ENCODE measurements at places on chromosomes 1 and 21. TPM values are rescaled to one million over a fixed set of nuclear protein-coding genes. Genes with fewer than 3 reads are reported as not detected.

GRCh38 chr1:37434292-37435225 lies 39.8 kb upstream of the ZC3H12A start:
- peak; percentile 77 for DNase-seq

- no peak for DNase-seq
Measured at GRCh38 chr1:173297798-173298391, 90.8 kb upstream of the TNFSF4 start.

DNA sequence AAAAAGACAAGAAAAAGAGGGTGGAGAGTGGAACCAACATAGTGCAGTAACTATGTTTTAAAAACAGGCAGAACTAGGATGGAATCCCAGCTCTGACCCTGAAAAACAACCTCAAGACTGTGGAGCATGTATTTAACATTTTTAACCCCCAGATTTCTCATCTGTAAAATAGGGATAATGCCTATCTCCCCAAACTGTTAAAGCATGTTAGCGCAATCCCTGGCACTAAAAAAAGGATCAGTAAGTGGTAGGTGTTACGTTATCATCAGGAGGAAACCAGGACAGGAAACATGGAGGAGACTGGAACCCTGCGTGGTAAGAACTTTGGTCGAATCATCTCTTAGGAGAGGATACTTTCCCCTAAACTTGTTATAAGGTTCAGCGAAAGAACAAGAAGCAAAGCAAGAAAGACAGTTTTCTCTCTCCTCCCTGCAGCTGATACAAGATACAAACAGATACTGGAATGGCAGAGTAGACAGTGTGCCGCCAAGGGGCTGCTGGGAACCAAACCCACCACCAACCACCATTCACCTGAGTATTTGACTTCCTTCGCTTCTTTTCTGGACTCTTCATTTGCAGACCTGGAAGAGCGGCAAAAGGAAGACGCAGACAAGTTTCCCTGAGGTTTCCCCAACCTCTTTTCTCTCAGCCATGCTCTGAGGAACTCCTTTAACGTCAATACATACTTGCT lies 991 bp downstream of the PYGO2 start:
- no peak for DNase-seq

DNA sequence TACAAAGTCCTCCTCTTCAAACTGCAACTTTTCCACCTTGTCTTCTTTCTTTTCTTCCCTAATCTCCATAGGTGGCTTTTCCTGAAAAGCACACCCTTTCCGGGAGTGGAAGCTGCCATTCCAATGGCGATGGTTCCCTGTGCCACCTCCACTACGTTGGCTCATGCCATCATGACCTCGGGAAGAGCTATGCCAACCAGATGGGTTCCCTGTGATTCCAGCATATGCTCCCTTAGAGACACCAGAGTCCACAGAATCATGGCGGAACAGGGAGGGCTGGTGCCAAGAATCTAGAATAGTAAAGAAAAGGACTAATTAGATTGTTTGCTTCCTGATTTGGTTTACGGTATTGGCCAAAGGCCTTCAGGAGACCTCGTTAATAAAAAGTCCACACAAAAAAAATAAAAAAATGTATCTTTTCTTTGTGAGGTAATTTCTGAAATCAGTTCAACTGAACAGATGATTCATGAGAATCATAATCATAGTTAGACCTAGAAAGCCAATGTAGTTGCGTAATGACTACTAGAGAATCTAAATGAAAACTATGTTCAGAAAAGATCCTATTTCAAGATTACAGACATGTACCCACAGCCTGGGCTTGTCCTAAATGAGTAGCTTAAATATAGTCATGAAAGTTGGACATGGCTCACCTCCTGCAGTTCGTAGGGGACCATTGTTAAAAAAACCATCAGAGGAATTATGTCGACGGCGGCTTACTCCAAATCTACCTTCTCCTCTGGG lies 30.9 kb upstream of the CCDC17 start:
- DNase-seq, result no peak

GRCh38 chr21:28580585-28580984 lies 412.1 kb downstream of the LTN1 start:
- no peak for DNase-seq

GRCh38 chr1:18230840-18231239 lies 123.2 kb downstream of the IGSF21 start:
- DNase-seq, result no peak

DNA sequence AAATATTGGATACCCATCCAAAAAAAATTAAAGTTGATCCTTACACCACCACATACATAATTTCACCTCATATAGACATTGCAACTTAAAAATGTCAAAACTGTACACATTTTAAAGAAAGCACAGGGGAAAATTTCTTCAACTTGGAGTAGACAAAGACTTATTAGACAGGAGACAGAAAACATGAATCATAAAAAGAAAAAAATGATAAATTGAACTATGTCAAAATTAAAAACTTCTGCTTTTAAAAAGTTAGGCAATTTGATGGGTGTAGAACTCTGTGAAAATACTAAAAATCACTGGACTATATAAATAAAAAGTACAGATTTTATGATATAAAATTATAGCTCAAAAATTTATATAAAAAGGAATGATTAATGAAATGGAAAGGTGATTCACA lies 4.4 kb upstream of the OR10K1 start:
- no peak for DNase-seq

GRCh38 chr1:87335175-87335884 lies 6.7 kb downstream of the LMO4 start:
- DNase-seq, result no peak

The GIPC2 gene
- polyA plus RNA-seq, result 0.06 TPM

DNA sequence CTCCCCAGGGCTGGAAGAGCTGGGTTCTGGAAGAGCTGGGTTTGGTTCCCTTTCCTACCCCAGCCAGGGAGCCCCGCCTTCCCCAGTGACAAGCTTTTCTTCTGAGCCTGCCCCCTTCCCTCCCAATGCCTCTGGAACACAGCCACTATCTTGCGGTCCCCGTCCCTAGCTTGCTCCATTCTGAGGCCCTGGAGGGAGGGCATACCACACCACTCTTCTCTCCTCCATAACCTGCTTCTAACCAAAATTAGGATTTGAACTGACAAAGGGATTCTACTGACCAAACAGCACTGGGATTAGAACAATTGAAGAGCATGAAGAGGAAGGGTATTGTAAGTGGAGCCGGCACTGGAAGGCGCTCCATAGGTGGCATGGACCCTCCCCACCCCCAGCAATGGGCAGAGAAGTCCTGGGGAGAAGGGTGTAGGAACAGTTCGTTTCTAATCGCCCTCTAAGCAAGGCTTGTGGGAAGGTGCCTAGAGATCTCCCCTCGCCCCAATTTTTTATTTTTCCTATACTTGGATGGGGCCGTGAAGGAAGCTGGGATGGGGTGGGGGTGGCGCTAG lies 690 bp downstream of the C1orf216 start:
- DNase-seq, result peak; percentile 24

The PRAMEF11 gene
- not detected for polyA plus RNA-seq
